ENCODE measurements at places on chromosomes 3 and 15. TPM values are rescaled to one million over a fixed set of nuclear protein-coding genes. Genes with fewer than 3 reads are reported as not detected.
A peak's percentile ranks its signal among the peaks of the same experiment; 100 is the strongest.

DNA sequence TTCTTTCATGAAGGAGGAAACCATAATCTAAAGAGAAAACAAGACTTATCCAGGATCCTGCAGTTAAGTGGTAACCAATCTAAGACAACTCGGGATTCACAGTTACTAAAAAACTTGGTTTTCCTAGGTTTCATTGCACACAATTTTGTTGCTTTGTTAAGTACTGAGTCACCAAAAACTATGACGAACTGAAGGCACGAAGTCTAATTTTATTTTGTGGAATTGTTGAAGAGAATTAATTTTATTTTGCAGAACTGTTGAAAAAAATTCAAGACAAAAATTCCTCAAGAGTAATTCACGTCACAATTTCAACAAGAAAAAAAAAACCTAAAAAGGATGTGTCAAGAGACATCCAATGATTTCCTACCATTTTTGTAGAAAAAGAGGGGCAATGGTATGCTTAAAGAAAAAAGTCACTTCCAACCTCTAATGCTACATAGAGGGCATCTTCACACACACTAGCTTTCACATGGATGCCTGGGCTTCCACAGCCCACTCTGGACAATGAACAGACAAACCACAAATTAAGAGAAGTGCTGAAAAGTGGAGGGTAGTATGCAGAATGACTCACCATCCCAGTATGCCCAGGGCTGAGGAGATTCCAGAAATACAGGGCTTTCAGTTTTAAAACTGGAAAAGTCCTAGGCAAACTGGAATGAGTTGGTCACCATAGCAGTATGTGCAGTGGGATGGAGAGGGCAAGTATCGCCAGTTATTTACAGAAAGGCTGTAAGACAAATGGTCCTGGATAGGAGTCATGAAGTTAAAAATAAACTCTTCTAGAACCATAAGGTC, 29.2 kb downstream of the PLOD2 start:
- H3K4me3 ChIP-seq: peak overlapping the region; percentile 27
- no peaks in the 10 kb centered on the region for H3K36me3 ChIP-seq

The SI gene
- not detected for total RNA-seq

The CFAP100 gene
- total RNA-seq: not detected

The AHSG gene
- not detected for total RNA-seq

The RPP25 gene
- 11.7 TPM for total RNA-seq

The BCL2A1 gene
- 7.5 TPM for total RNA-seq

DNA sequence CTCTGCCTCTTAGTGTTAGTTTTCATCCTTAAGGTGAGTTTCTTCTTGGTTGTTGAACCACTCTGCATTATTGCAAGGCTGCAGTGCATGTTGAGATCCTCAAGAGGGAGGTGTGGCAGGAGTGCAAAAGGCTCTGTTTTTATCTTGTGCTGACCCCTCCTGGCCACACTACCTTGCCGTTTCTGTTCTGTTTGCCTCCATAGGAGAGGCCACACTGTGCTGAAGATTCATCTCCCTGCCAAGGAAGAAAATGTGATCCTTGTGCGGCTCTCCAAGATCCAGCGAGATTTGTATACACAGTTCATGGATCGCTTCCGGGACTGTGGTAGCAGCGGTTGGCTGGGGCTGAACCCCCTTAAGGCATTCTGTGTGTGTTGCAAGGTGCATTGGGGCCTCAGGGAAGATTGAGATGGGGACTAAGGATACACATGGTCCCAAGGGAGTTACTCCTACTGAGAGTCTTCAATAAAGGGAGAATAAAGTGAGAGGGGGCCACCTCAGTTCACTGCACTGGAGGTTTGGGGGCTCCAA, 33.0 kb upstream of the TEX264 start:
- peaks cover 80% of the 10 kb centered on the region for H3K36me3 ChIP-seq
- H3K27ac ChIP-seq: no peak overlapping the region
- H3K27me3 ChIP-seq: no peaks in the 10 kb centered on the region
- H3K4me1 ChIP-seq: no peaks in the 10 kb centered on the region

Measured in thoracic aorta (tissue), 2 donors.